ENCODE measurements at places on chromosomes 12 and 14. TPM values are rescaled to one million over a fixed set of nuclear protein-coding genes. Genes with fewer than 3 reads are reported as not detected.

GRCh38 chr12:81222846-81223592, 145.1 kb downstream of the ACSS3 start:
- H3K27me3 ChIP-seq = no peaks in the 10 kb centered on the region
- peaks cover 11% of the 10 kb centered on the region for H3K4me1 ChIP-seq
- DNase-seq = peak; percentile 34
- H3K4me3 ChIP-seq = no peak overlapping the region
- H3K27ac ChIP-seq = no peak overlapping the region
- no peaks in the 10 kb centered on the region for H3K36me3 ChIP-seq

GRCh38 chr14:93304771-93305170, 28.1 kb downstream of the BTBD7 start:
- H3K4me3 ChIP-seq = no peak overlapping the region
- H3K4me1 ChIP-seq = peaks cover 21% of the 10 kb centered on the region
- no peaks in the 10 kb centered on the region for H3K36me3 ChIP-seq
- H3K27ac ChIP-seq = no peak overlapping the region
- no peaks in the 10 kb centered on the region for H3K27me3 ChIP-seq

- no peak overlapping the region for H3K27ac ChIP-seq
- DNase-seq = no peak
- no peaks in the 10 kb centered on the region for H3K36me3 ChIP-seq
- H3K27me3 ChIP-seq = no peaks in the 10 kb centered on the region
- H3K4me3 ChIP-seq = no peak overlapping the region
Observed at GRCh38 chr14:87491816-87492215, 501.2 kb downstream of the GALC start.

DNAI7 gene
- total RNA-seq = not detected

- H3K4me1 ChIP-seq = peaks cover 6% of the 10 kb centered on the region
- peak; percentile 51 for DNase-seq
- peak overlapping the region; percentile 83 for H3K27ac ChIP-seq
- H3K27me3 ChIP-seq = no peaks in the 10 kb centered on the region
- peak overlapping the region; percentile 78 for H3K4me3 ChIP-seq
Observed at GRCh38 chr12:27709932-27710591, 570 bp upstream of the MRPS35 start.

- H3K4me3 ChIP-seq = no peak overlapping the region
- peaks cover 6% of the 10 kb centered on the region for H3K4me1 ChIP-seq
- H3K36me3 ChIP-seq = no peaks in the 10 kb centered on the region
- no peak for DNase-seq
Observed at GRCh38 chr12:110029290-110029815, 19.0 kb downstream of the C12orf76 start.

DNA sequence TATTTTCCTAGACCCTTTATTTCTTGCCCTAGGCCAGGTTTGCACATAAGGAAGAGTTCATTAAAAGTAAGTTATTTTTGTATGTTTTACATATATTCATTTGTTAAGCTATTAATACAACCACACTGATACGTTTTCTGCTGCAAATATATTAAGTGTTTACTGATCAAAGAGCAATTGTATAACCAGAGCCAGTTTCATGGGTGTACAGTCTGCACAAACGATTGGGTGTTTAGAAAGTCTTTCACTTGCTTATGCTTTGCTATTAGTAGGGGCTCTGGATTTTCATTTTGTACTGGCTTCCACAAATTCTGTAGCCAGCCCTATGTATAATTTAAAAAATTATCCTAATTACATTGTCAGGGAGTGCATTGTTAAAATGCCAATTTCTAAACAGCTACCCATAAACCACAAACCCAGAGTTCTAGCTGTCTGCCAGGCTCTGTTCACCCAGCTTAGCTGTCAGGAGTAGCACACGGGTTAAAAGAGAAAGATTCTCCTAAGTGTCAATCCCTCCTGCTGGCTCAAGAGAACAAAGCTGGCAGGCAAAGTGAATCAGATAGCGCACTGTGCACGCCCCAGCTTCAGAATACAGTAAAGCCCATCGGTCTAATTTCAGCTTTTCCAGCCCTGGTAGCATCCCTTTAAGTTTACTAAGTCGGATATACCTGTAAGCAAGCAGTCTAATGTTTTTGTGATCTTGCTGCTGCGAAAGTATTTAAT, 151.0 kb upstream of the LMO3 start:
- no peaks in the 10 kb centered on the region for H3K36me3 ChIP-seq
- no peak overlapping the region for H3K4me3 ChIP-seq
- H3K27me3 ChIP-seq = no peaks in the 10 kb centered on the region
- no peak overlapping the region for H3K27ac ChIP-seq
- peak; percentile 60 for DNase-seq
- H3K4me1 ChIP-seq = no peaks in the 10 kb centered on the region

GRCh38 chr12:101619858-101620761, 25.3 kb downstream of the MYBPC1 start:
- peaks cover 52% of the 10 kb centered on the region for H3K4me1 ChIP-seq
- no peak for DNase-seq
- no peak overlapping the region for H3K4me3 ChIP-seq
- no peaks in the 10 kb centered on the region for H3K36me3 ChIP-seq
- no peak overlapping the region for H3K27ac ChIP-seq
- no peaks in the 10 kb centered on the region for H3K27me3 ChIP-seq

DNA sequence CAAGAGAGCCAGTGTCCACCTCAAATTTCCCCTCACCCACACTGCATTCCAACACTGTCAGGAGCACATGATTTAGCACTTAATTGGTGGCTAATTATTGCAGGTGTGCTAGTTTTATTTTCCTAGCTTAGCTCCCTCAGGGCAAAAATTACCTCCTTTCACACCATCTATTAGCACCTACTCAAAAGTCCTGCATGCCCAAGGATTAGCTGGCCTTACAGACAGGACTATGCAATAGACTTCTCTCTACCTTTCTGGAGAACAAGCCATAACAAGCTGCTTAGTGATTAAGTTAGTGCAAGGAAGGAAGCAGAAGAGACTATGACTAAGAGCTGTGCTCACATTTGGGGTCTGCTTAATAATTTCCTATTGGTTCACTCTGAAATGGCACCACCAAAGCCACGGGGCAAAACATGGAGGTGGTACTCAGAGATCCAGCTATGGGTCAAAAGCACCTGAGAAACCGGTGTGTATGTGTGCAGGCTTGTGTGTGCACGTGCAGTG, 69.5 kb downstream of the STON2 start:
- no peaks in the 10 kb centered on the region for H3K4me1 ChIP-seq
- H3K27me3 ChIP-seq = no peaks in the 10 kb centered on the region
- no peak for DNase-seq
- no peak overlapping the region for H3K4me3 ChIP-seq

KRT78 gene
- total RNA-seq = not detected

DNA sequence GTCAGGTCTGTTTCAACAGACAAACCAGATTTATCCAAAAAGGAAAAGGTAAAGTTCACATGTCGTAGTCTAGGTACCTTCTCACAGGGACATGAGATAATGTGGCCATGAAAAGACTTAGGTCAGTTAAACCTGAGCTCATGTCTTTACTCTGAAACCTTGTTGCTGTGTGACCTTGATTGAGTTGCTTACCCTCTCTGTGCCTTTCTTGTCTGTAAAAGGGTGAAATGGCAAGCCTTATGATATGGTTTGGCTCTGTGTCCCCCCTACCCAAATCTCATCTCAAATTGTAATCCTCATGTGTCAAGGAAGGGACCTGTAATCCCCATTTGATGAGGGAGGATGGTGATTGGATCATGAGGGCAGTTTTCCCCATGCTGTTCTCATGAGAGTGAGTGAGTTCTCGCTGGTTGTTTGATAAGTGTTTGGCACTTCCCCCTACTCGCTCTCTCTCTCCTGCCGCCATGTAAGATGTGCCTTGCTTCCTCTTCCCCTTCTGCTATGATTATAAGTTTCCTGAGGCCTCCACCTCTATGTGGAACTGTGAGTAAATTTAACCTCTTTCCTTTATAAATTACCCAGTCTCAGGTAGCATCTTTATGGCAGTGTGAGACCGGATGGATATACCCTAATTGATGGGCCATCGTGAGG, 299.8 kb downstream of the ADGRD1 start:
- no peaks in the 10 kb centered on the region for H3K36me3 ChIP-seq
- no peak for DNase-seq
- H3K4me1 ChIP-seq = no peaks in the 10 kb centered on the region
- H3K27ac ChIP-seq = no peak overlapping the region
- no peak overlapping the region for H3K4me3 ChIP-seq
- H3K27me3 ChIP-seq = no peaks in the 10 kb centered on the region

- H3K36me3 ChIP-seq = no peaks in the 10 kb centered on the region
- DNase-seq = peak; percentile 36
- peaks cover 14% of the 10 kb centered on the region for H3K4me1 ChIP-seq
- peak overlapping the region; percentile 56 for H3K27ac ChIP-seq
- H3K27me3 ChIP-seq = no peaks in the 10 kb centered on the region
Observed at GRCh38 chr14:102584871-102585869, 7.3 kb upstream of the RCOR1 start.

DNA sequence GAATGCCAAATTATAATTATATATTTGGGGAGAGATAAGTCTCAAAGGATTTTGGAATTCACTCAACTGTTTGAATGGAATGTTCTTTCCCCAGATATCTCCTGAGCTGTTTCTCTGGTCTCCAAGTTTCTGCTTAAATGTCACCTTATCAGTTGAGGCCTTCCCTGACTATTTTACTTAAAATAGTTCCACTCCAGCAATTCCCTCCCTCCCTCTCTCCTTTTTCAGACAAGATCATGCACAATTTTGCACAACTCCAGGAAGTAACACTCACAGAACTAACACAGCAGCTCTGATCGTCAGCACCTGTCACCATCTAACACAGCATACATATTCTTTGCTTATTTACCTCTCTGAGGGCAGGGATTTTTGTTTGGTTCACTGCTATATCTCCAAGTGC, 12.5 kb downstream of the BTG1 start:
- H3K36me3 ChIP-seq = no peaks in the 10 kb centered on the region
- DNase-seq = no peak
- peaks cover 32% of the 10 kb centered on the region for H3K4me1 ChIP-seq
- no peak overlapping the region for H3K4me3 ChIP-seq
- no peaks in the 10 kb centered on the region for H3K27me3 ChIP-seq

DNA sequence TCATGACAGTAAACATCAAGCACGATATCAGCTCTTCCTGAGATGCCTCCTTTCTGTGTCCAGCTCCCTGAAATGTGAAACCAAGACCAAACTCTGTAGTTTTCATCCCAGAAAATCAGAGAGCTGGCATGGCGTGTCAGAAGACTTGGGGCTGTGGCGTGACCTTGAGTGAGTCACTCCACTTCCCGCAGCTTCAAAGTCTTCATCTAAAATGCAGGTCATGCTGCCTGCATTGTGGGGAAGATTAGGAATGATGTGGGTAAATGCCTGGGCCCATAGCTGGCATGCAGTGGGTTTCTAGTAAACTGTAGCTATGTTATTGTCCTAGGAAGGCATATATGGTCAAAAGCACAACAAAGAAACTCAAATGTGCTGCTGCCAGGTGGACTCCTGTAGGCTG, 28.8 kb downstream of the OAS2 start:
- no peaks in the 10 kb centered on the region for H3K4me1 ChIP-seq
- peak; percentile 9 for DNase-seq
- no peaks in the 10 kb centered on the region for H3K27me3 ChIP-seq
- H3K4me3 ChIP-seq = no peak overlapping the region

GYS2 gene
- not detected for total RNA-seq

GRCh38 chr12:1914114-1914911, 4.1 kb downstream of the CACNA2D4 start:
- no peak overlapping the region for H3K4me3 ChIP-seq
- DNase-seq = no peak
- H3K27me3 ChIP-seq = no peaks in the 10 kb centered on the region
- no peaks in the 10 kb centered on the region for H3K36me3 ChIP-seq
- peaks cover 24% of the 10 kb centered on the region for H3K4me1 ChIP-seq

DNA sequence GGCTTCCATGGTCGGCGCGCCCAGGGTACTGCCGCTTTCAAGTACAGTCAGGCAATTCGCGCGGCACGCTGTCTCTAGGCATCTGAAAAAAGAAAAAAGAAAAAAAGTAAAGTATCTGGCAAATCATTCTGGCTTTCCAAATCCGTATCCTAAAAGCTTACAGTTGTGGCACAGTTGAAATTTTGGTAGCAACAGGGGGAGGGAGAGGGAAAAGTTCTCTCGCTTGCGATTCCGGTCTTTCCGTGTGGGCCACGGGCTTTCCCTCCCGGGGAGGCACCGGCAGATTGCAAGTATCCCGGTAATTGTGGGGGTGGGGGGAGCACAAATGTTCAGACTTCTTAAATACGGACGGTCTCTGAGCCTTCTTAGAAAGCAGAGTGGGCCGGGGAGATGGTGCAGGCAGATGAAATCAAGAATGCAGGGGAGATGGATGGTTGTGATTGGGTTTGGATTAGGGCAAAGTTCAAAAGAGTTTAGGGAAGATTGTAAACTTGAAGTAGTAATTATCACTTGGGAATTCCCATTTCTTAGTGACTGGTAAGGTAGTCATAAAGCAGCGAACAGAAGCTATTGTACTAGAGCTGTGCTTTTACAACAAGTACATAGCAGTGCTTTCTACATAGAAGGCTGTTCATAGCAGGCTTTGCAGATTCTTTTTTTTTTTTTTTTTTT, 1.2 kb downstream of the SOCS2 start:
- H3K27me3 ChIP-seq = peaks cover 39% of the 10 kb centered on the region
- peak overlapping the region; percentile 49 for H3K4me3 ChIP-seq
- no peaks in the 10 kb centered on the region for H3K36me3 ChIP-seq
- peaks cover 3% of the 10 kb centered on the region for H3K4me1 ChIP-seq
- no peak overlapping the region for H3K27ac ChIP-seq
- no peak for DNase-seq

DNA sequence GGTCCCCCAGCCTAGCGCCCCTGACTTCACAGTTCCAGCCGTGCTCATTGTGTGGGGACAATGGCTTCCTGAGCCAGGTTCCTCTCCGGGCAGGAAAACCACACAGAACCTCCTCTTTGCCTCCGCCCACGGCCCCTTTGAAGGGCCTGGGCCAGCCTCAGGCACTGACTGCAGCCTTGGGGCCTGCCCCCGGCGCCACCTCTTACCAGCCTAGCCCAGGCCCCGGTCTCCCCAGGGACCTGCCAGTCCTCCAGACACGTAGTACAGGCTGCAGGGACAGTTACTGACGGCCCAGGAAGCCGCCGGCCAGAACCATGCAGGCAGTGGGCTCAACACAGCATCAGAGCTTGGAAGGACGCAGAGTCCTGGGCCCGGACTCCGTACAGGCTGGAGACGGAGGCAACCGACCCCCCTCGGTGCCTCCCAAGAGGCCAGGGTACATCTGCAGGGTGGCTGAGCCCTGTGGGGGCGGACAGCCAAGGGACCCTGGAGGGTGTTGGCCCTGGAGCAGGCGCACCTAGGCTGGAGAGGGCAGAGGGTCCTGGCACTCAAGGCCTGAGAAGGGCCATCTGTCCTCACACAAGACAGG, 20.9 kb upstream of the NUDT14 start:
- H3K36me3 ChIP-seq = no peaks in the 10 kb centered on the region
- H3K27ac ChIP-seq = no peak overlapping the region

- no peak overlapping the region for H3K27ac ChIP-seq
- H3K36me3 ChIP-seq = no peaks in the 10 kb centered on the region
- H3K4me3 ChIP-seq = no peak overlapping the region
Observed at GRCh38 chr12:92349635-92350034, 204.0 kb upstream of the BTG1 start.

GRCh38 chr12:125434936-125435443, 369.8 kb downstream of the AACS start:
- DNase-seq = no peak
- H3K4me1 ChIP-seq = no peaks in the 10 kb centered on the region
- no peaks in the 10 kb centered on the region for H3K27me3 ChIP-seq
- H3K36me3 ChIP-seq = no peaks in the 10 kb centered on the region

- no peaks in the 10 kb centered on the region for H3K36me3 ChIP-seq
- H3K27me3 ChIP-seq = no peaks in the 10 kb centered on the region
- H3K4me1 ChIP-seq = no peaks in the 10 kb centered on the region
- H3K27ac ChIP-seq = no peak overlapping the region
- no peak overlapping the region for H3K4me3 ChIP-seq
Observed at GRCh38 chr12:25533150-25533549, 19.9 kb downstream of the LMNTD1 start.

- H3K27me3 ChIP-seq = no peaks in the 10 kb centered on the region
- H3K4me1 ChIP-seq = no peaks in the 10 kb centered on the region
- no peak for DNase-seq
- H3K36me3 ChIP-seq = no peaks in the 10 kb centered on the region
- no peak within 1 kb of the TSS for H3K27ac ChIP-seq
Observed at GRCh38 chr12:11134305-11134704, at the start of gene TAS2R30. Gene TAS2R30 (minus strand): TSS chr12:11134644. CDS start chr12:11134244, 400 bp downstream.

TAS2R7 gene
- total RNA-seq = not detected

Data from A673 (cell line).